Placental pericyte (primary cell): ENCODE measurements at places on chromosomes 6 and 20. TPM values are rescaled to one million over a fixed set of nuclear protein-coding genes. Genes with fewer than 3 reads are reported as not detected.

Gene PLN
- 0.57 TPM in 1 of 2 replicates, not detected in the other for total RNA-seq

Gene CDH4
- total RNA-seq = 0.14 and 2.0 TPM in 2 replicates

Gene RUNX2
- 9.0 and 18.3 TPM in 2 replicates for total RNA-seq

Gene CDK19
- total RNA-seq = 10.1 and 10.7 TPM in 2 replicates

Gene OPRM1
- total RNA-seq = not detected in 2 replicates

Gene BCAS1
- under 0.01 TPM in 1 of 2 replicates, not detected in the other for total RNA-seq

Gene TPX2
- 3.1 and 123 TPM in 2 replicates for total RNA-seq

Gene SLC35A1
- total RNA-seq = 9.2 and 11.7 TPM in 2 replicates
